ENCODE measurements at places on chromosomes 1 and 21.

DNA sequence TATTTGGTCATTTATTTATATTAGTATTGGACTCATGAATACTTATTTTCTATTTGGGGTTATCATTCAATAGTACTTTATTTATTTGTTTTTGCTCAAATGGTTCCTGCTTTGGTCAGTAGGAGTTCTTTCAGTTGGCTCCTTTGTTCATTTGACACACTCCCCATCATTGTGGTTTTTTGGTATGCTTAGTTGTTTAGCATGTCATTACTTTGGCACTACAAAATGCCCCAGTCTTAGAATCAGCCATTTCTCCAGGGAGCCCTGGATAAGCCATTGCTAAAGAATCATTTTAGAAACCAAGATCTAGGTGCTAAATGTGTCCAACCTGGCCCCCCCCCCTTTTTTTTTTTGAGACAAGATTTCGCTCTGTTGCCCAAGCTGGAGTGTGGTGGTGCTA, 61.7 kb upstream of the MRPS6 start:
- DNase-seq, result no peak

GRCh38 chr1:36572142-36572715, 89.5 kb upstream of the CSF3R start:
- no peak for DNase-seq

GRCh38 chr1:116218922-116219321, 107.7 kb downstream of the MAB21L3 start:
- DNase-seq, result peak; percentile 64

GRCh38 chr21:31928656-31929055, 55.8 kb downstream of the HUNK start:
- DNase-seq, result no peak

DNA sequence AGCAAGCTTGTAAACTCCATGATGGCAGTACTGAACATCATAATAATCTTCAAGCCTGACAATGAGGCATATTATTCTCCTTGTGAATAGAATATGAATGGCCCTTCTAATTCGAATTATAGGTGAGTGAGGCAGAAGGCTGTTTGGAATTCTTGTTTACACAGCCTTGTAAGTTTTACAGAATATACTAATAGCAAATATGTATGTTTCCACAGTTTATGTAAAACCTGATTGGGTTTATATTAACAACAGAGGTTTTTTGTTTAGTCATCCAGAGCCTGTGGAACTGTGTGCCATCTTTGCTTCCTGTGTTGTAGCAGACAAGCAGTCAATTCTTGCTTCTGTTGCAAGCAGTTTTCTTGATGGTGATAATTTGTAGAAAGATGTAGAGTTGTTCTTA, 8.0 kb downstream of the OSBPL9 start:
- DNase-seq, result no peak

- no peak for DNase-seq
Measured at GRCh38 chr1:1876335-1876930, 14.5 kb downstream of the GNB1 start.

- no peak for DNase-seq
Measured at GRCh38 chr21:35328856-35329455, 279.9 kb upstream of the RUNX1 start.

- DNase-seq, result peak; percentile 26
Measured at GRCh38 chr1:161439280-161440232, 65.7 kb upstream of the FCGR2A start.

GRCh38 chr1:20999525-21000244, 177.0 kb downstream of the EIF4G3 start:
- DNase-seq, result no peak

DNA sequence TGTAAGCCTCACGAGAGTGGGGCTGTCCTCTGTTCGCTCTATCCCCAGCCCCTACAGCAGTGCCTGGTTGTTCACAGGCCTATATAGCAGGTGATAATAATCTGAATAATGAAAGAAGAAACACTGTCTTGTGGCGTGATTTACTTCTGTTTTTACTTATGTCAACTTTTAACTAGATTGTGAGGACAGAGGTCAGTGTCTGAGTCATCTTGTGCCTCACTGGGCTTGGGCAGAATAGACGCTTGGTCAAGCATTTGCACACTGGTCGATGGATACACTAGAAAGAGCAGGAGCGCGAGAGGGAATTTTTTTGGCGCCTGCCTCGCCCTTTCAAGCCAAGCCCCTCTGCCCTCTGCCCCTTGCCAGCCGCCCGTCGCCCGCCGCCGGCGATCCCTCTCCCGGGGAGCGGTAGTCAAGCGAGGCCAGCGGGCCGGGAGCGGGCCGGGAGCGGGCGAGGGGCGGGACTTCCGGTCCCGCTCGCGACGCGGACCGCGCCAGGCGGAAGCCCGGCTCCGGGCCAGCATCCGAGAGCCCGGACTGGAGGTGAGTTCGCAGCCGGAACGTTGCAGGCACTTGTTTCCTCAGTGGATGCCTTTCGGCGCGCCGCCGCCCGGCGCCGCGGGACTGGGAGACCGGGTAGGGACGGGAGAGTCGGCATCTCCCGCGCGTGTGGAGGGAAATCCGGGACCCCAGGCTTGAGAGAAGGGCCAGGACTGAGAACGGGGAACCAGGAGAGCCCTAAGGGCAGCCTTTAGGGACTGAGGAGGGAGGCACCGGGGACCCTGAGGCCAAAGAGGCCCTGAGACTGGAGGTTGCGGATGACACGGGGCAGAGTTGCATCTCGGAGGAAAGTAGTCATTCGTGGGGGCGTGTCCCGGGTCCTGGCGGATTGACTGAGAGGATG, at the start of gene DISP1:
TSS of gene DISP1 (plus strand) at position 504 of the 904 bp plus-strand sequence. CDS start 127,785 bp downstream, outside the sequence.
- peak; percentile 87 for DNase-seq

DNA sequence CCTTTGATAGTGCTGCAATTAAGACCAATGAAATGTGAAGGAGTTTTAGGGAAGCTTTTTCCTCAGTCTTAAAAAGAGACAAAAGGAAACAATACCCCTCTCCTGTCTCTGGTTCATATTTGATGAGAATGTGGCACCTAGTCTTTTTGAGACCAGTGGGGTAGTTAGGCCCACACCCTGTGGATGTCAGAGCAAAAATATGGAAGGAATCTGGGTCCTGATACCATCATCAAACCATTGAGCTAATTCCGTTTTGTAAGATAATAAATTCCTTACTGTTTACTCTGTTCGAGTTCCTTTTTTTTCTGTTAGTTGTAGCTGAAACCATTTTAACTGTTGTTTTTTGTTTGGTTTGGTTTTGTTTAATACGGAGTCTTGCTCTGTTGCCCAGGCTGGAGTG, 33.3 kb downstream of the PTPRC start:
- no peak for DNase-seq

DNA sequence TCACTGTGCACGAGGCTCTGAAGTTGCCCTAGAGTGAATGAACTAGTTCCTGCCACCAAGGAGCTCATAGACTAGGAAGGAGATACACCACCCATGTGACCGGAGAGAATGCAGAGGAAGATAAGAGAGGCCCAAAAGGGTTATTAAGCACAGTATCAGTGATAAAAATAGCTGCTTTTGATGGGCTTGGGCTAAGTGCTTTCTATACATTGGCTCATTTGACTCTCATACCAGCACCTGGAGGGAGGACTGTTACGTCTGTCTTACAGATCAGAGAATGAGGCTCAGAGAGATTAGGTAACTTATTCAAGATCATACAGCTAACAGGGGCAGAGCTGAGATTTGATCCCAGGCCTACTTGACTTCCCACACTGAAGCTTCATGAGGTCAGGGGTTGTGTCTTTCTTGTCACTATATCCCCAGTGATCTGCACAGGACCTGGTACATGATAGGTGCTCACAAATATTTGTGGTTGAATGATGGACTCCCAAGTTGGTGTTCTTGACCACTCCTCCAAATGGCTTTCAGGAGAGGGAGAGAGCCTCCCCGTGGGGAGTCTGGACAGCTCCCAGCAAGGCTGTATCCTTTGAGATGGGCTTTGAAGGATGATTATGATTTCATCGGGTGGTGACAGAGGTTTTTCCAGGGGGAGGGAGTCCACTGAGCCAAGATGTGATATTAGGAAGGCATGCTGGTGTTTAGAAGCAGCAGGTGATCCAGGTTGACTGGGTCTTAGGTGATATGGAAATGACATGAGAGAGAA, 14.4 kb downstream of the PPFIA4 start:
- DNase-seq, result no peak

- no peak for DNase-seq
Measured at GRCh38 chr1:12505231-12505630, 112.8 kb downstream of the DHRS3 start.

GRCh38 chr1:173682184-173682583, 12.5 kb upstream of the ANKRD45 start:
- no peak for DNase-seq

GRCh38 chr1:202161151-202162046, 997 bp upstream of the PTPN7 start:
- DNase-seq, result no peak

DNA sequence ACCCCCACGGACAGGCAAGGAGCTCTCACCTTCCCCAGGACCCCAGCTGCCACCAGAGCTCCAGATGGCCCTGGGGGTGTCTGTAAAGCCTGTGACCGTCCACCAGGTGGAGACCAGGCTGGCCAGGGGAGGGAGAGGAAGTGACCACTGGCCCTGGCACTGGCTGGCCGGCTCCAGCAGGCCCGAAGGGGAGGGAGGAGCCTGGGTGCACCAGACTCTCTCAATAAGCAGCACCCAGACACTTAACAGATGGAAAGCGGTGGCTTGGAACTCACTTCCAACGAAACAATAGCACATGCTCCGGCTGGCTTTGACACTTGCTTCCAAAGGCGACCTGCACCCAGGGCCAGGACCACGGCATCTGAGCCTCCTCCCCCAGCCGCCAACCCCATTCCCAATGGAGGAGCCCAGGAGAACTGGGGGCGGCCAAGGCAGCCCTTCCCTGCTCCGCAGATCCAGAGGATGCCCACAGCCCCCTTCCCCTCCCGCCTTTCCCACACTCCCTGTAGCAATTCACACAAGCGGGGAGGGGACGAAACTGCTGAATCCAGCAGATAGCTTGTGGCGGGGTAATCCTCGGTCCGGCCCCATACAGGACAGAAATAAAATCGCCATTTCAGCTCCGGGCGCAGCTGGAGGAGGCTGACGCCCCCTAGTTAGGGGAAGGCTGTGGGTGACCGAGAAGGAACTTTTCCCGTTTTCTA, 742 bp upstream of the PDE9A start:
- DNase-seq, result peak; percentile 81

DNA sequence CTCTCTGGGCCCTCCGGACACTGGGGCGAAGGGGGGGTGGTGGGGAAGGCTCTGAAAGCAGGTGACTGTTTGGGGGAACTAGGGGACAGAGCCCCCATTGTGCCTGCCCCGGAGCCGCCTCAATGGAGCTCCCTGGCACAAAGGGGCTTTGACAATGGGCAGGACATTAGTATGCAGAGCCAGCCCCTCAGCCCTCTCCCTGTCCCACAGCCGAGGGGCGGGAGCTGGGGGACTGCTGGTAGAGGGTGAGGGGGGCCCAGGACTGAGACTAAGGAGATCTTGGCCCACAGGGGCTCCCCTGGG, 7.8 kb downstream of the KCNJ10 start:
- no peak for DNase-seq

- DNase-seq, result no peak
Measured at GRCh38 chr1:20380616-20381035, 90.0 kb downstream of the VWA5B1 start.

DNA sequence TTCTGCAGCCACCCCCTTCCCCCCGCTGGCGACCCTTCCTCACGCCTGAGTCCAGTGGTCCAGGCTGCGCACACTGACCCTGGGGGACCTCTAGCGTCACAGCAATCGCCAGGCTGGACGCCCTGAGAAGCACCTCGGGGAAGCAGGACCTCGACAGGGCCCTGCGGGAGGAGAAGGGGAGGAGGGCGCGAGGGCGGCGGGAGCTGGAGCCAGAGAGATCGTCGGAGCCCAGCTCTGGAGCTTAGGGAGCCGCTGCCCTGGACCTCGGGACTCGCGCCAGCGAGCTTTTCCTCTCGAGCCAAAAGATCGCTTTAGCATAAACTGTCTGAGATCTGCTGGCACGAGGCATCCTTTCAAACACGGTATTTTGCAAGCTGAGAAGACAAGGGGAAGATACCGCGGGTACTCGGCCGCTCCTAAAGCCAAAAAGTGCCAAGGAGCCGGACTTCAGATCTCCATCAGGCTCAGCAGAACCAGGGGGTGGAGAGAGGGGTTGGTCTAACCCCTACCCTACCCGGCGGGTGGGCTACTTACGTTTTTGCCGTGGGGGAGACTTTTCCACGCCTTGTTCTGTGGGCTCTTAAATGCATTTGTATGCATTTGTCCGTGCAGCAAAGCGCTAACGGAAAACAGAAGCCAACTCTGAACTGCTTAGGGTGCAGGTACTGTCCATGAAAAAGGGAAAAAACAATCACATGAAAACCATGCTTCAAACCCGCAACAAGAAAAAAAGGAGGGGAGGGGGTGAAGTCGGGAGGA, 586 bp downstream of the COL24A1 start:
- peak; percentile 16 for DNase-seq

GRCh38 chr1:10242135-10242534, 31.8 kb downstream of the KIF1B start:
- no peak for DNase-seq

DNA sequence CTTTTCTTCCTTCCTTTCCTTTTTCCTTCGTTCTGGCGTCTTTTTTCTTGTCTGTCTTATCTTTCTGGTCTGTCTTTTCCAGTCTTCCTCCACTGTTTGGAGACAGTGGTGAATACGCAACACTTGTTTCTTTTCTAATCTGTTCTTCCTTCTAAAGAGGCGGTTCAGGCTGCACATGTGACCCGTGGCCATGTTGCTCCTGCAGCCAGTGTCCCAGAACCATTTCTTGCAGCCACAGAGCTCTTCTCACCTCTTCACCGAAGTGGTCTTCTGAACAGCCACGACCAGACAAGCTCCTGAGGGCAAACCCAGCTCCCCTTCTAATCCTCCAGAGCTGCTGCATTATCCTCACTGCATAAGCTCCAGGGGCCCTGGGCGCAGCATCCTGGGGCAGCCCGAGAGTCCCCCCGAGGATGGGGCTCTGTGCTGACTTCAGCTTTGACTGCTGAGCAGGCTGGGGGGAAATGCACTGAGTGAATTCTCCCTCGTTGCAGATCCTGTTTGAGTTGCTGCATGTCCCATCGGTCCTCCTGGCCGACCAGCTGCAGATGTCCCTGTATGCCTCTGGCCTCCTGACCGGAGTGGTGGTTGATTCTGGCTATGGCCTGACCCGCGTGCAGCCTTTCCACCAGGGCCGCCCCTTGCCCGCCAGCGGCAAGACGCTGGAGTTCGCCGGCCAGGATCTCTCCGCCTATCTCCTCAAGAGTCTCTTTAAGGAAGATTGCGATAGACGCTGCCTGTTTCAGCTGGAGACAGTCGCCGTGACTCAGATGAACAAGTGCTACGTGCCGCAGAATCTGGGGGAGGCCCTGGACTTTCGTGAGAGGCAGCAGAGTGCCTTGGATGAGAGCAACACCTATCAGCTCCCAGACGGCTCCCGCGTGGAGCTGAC, 70.4 kb downstream of the ACTL8 start:
- no peak for DNase-seq

- DNase-seq, result no peak
Measured at GRCh38 chr21:36707763-36708285, 8.9 kb downstream of the SIM2 start.

- DNase-seq, result no peak
Measured at GRCh38 chr1:23548704-23549143, 10.6 kb downstream of the ID3 start.

- no peak for DNase-seq
Measured at GRCh38 chr1:43868741-43869067, 64.9 kb upstream of the ARTN start.

- DNase-seq, result no peak
Measured at GRCh38 chr1:3911981-3912808, 12.1 kb upstream of the C1orf174 start.

GRCh38 chr1:77664939-77665516, 17.4 kb downstream of the ZZZ3 start:
- DNase-seq, result no peak

All from body of pancreas (tissue), 4 donors.